ENCODE measurements at places on chromosomes 2 and 18.

DNA sequence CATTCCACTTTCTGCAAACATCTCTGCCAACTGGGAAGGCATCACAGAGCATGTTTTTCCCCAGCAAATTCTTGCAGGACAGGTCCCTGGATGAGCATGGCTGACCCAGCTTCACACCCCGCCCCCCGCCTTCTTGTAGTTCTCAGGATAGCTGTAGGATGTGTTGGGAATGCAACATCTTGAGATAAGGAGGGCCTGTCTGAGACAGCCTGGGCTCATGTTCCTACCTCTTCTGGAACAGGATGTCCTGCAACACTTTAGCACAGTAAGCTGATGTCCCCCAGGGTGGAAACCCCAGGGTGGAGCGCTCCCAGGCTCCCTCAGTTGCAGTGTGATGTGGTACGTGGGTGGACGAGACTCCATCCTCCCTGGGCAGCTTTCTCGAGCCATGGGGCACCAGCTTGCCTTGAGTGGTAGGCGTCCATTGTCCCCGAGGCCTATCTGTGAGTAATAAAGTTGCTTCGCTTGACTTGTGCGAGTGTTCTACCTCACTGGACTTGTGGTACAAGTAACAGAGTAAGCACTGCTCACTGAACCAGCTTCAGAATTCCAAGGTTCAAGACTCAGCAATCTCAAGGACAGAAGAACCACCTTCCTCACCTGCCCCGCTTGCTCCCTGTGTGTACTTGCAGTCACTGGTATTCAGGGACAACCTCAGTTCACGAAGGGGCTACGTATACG lies 48.6 kb downstream of the EMX1 start:
- DNase-seq = no peak

- DNase-seq = no peak
Observed at GRCh38 chr2:30894498-30895119, 87.4 kb upstream of the CAPN13 start.

- DNase-seq = no peak
Observed at GRCh38 chr2:171550613-171551012, 28.3 kb downstream of the CYBRD1 start.

DNA sequence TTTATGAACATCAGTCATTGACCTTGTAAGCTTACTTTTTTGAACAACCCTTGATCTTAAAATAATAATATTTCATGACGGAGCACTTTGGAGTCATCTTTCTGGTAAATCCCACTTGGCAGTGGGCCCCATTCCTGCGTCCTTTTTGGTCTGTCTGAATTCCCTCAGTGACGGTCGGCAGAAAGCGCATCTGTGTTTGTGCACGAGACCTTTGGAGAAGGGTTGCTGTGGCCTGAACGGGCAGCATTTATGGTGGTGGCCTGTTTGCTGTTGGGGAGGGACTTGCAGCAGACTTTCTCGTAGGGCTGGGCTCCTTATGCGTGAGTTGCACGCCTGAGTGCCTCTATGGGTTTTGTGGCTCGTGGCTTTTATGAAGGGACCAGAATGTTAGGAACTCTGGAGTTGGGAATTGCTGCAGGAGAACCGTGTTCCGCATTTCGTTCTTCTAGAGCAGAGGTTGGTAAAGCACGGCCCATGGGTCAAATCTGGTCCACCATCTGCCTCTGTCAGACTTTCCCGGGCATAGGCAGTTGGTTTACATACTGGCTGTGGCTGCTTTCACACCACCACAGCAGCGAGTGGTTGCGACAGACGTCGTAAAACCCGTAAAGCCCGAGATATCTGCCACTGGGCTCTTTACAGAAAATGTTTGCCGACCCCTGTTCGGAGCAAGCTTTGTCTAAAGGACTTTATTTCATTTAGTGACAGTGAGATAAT lies 30.8 kb downstream of the LPIN1 start:
- DNase-seq = no peak

DNA sequence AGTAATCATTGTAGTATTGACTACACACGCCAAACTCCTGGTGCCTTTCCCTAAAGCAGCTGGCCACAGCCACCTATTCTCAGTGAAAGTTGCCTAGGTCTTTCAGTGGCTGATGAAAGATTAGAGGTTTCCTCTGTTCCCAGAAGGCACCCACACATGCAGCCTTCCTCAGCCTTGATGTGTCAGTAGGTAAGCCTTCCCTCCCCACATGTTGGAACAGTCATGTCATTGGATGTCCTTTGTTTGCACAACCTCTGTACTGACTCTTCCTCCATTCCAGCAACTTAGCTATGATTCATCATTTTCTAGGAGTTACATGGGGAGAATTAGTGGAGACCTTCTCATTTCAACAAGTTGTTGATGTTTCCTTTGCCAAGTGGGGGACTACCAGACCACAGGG lies 630.8 kb upstream of the SLC39A10 start:
- DNase-seq = no peak

DNA sequence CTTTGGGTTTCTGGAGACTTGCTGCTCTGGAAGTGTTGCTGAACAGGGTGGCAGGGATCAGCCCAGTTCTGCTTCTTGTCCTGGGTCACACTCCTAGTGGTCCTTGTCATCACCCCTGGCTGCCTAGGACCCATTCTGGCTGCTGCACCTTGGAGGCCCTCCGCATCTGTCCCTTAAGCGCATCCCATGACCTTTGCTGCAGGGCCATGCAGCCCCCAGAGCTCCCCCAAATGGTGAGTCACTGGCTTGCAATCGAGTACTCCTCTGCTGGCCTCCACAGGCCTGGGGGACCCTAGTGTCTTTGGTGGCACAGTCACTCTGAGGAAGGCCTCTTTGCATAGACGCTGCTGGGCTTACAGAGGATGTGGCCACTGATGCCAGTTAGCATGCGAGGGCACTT lies 188.5 kb downstream of the ASB1 start:
- no peak for DNase-seq

DNA sequence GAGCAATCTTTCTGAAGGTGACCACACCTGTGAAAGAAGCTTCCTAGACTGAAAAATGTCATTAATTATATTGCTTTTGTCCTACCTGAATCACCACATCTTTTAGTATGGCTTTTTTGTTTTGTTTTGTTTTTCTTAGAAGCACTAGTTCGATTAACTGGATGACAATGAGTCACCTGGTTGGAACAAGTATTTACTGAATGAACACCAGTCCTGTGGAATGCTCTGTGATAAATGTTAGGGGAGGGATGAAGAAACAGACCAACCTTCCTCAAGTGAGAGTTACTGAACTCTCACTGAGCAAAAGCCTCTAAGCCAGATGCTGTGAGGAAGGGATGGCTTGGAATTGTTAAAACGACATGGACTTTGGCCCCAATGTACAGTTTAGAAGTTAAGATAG lies 26.8 kb upstream of the DCC start:
- DNase-seq = no peak

- no peak for DNase-seq
Observed at GRCh38 chr2:29202819-29203495, 87.7 kb downstream of the CLIP4 start.

DNA sequence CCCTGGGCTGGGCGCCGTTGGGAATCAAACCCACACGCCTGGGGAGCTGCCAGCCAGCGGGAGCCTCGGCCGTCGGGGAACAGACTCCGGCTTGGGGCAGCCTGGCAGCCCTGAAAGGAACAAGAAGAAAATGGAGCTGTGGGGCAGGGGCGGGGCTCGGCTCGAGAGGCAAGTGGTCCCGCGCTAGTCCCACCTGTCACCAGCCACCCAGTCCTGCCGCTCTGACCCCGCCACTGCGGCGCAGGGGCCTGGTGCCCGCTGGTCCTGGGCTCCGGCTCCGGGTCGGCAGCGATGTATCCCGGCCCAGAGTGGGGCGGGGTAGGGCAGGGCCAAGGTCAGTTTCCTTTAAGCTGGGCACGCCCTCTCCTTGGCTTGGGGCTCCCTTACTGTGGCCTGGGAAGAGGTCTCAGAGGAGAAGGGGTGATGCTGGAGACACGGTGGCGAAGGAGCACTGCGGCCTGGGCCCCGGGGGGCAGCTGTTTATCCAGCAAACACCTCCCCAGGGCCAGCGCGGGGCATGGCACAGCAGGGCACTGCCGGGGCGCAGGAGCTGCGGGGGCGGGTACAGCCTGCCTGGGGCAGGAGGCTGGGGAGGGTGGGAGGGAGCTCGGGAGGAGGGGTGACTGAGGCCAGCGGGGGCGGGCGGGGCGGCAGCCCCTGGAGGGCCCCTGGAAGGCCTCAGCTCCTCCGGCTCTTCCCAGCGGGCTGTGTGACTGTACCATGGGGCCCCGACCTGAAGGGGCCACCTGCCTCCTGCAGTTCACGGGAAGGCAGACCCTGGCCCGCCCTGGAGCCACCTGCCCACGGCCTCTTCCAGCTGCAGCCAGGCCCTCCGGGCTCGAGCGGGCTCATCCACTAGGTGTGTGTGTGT lies 15.6 kb downstream of the ODC1 start:
- no peak for DNase-seq

DNA sequence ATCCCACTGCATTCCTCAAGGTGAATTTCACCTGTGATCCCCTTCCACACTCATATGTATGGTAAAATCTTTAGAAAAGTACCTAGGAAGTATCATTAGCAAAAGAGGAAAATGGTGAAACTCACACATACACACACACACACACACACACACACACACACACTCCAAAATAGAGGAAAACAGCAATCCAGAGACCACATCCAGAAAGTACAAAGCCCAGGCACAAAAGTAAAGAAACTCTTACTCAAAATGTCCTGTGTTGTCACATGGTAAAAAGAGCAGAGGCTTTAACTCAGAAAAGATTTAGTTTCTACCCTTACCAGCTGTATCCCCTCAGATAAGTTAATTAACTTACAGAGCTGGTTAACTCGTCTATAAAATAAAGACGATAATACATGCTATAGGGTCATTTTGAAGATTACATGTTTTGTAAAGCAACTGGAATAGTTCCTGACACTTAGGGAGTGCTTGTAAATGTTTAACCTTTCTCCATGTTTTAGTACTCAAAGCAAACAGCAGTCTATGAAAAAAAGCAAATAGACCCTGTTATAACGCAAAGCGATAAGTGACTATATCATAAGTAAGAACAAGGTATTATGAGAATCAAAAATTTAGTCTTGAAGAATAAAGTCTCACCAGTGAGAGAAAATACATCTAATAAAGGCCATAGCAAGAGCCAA lies 360.0 kb upstream of the LRATD1 start:
- DNase-seq = no peak

- no peak for DNase-seq
Observed at GRCh38 chr2:108906403-108907077, 82.5 kb downstream of the EDAR start.

DNA sequence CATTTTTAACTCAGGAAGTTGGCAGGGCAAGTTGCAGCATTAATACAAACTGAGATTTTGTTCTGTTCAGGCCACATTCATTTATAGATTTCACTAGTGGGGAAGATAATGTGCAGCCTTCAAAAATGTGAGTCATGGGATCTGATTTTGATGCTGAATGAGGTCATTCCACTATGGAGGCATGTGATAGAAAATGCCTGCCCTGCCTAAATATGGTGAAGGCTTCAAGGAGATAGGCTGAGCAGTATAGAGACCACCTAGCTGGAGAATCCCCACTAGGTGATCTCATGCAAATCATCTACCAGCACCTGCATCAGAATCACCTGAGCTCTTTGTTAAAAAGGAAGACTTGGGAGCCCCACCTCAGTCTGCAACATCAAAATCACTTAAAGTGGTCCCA lies 43.7 kb downstream of the PAX3 start:
- no peak for DNase-seq

GRCh38 chr2:232075080-232075479 lies 113.6 kb downstream of the DIS3L2 start:
- no peak for DNase-seq

DNA sequence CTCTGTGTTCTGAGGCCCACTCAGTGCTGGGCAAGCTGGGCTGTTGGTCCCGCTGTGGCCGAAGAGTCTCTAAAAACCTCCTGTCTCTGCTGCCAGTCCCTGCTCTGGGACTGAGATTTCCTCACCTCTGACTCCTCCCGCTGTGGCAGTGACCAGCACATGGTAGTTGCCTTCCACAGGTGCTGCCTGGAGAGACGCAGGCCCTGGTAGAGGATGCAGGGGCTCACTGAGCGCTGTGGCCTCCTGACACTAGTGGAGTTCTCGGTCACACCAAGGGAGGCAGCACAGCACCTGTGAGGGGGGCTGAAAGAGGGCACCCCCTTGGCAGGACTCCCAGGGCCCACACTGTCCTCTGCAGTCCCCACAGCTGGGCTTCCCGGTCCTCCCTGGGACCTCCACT lies 3.8 kb upstream of the ASB1 start:
- DNase-seq = no peak

GRCh38 chr2:75310876-75311275 lies 111.6 kb upstream of the TACR1 start:
- no peak for DNase-seq

DNA sequence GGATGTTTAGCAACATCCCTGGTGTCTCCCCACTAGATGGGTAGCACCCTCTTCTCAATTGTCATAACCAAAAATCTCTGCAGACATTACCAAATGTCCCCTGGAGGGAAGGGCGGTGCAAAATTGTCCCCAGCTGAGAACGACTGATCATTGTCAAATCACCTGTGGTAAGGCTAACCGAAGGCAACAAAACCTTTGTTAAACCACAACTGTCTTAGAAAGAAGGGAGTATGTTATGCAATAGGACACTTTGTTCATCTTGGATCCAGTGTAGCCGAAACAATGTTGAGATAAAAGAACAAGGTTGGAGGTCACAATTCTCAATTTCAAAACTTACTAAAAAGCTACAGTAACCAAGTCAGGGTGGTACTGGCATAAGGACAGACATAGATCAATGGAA lies 50.3 kb upstream of the ST3GAL5 start:
- no peak for DNase-seq
